Head of caudate nucleus (tissue), 42 donors: ENCODE measurements at places on chromosomes 12 and 14.

DNA sequence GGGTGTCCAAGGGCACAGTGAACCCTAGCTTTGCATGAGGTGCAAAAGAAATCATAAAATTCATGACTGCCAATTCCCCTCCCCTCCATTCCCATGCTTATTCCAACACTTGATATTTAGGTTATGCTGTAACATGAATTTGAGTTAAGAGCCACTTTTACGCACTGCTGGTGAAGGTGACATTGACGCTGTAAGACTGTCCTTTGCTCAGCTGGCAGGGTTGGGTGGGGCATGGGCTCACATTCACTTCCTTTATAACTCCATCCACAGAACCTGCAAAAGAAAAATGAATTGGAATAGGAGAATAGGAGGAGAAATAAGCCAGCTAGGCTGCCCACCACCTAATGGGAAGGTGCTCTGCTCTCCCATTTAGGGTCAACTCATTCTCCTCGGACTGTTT is 6.9 kb downstream of the NPC2 start:
- no peak for DNase-seq

DNA sequence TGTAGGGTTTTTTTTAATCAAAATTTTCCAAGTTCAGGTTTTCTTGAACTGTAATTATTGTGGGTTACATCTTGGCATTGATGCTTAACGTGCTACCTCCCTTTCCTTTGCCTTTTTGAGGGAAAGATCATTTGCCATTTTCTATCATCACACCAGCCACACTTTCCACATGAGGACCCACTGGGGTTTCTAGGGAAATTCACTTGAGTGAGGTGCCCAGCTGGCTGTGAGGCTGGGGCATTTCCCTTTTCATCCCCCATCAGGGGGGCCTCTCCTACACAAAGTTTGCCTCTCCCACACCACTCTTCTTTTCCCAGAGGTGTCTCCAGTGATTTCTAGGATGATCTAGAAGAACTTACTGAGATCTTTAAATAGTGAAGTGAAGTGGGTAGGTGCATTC is 335.7 kb downstream of the BMP4 start:
- no peak for DNase-seq

DNA sequence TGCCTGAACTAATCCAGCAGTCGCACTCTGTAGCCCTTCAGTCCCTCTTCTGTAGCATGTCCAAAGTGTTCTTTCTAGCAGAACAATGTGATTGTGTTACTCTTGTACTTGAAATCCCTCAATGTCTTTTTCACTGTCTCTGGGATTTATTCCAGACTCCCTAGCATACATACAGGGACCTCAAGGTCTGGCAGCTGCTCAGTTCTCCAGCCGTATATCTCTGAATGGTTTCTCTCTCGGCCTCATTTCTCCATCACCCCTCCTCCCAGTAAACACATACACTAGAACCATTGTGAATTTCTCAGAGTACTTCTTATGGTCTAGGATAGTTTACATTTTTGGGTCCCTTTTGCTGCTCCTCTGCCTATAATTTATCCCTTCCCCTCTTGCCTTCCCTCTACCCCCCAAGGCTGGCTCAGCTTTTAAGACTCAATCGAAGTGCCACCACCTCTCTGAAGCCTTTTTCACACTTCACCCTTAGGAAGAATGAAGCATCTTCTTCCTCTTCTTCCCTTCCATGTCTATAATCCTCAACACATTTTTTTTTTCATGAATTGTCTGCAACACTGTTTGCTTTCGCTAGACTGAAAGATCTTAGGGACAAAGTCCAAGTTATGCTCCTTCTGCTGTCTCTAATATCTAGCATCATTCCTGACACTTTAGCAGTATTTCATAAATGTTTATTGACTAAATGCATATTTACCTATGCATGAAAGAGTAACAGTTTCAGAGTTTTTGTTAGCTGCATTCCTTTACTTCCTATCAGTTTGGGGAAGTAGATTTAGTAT is 446.1 kb downstream of the ZFP36L1 start:
- DNase-seq = no peak

DNA sequence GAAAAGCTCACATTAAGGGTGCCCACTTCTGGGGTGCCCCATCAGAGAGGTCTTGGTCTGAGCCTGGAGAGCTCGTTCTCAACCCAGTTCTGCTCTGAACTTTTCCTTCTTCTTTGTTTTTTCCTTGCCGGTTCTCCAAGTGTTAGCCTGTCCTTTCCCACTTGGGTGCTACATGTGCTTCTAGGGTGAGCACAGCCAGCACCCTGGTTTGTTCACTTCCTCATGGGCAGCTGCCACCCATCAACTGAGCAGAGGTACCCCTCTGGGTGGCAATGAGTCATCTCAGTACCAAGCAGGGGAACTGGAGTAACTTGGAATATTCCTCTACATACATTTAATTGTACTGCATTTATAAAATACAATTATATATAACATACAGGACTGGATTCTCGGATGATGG is 3.9 kb upstream of the SYNE3 start:
- DNase-seq = no peak

DNA sequence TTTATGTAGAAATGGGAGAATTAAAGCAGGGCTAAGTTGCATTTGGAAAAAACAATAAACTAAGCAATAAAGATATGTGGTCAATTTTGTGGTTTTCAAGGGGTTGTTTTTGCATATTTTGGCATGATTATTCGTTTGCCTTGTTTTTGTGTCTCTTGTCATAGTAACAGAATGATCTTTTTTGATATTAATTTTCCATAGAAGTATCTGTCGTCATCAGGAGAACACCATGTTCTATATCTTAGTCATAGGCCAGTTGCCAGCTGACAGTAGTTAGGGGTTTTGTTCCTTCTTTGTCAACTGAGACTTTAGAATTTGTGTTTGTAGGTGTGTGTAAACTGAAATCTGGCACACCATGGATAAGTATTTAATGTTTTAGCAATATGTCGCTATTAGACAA is 1354.8 kb downstream of the LRFN5 start:
- no peak for DNase-seq

- no peak for DNase-seq
Observed at GRCh38 chr12:59695379-59695778, 99.5 kb downstream of the SLC16A7 start.

DNA sequence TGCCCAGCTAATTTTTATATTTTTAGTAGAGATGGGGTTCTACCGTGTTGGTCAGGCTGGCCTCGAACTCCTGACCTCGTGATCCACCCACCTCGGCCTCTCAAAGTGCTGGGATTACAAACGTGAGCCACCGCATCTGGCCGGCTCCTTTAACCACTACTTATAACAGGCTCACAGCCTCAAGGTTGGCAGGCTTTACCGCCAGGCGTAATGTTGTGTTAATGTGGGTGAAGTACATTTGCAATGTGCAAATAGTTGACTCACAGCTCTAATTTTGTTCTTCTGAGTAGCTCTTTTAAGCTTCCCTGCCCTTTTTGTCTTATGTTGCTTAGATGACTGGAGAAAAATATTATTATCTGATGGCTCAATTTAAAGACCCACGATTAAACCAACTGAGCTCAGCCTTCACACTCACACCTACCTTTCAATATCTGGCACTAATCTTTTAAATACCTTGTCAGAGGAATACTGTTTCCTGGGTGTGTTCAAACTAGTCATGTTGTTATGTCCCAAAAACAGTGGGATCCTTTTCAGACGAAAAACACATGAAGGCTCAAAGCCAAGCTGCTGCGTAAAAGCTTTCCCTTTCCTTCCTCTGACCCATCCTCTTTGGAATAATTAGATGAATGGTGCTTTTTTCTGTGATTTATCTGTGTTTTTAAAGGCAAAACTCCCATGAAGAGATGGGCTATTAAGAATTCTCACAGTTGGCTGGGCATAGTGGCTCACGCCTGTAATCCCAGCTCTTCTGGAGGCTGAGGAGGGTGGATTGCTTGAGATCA is 57.2 kb upstream of the USP44 start:
- DNase-seq = no peak

DNA sequence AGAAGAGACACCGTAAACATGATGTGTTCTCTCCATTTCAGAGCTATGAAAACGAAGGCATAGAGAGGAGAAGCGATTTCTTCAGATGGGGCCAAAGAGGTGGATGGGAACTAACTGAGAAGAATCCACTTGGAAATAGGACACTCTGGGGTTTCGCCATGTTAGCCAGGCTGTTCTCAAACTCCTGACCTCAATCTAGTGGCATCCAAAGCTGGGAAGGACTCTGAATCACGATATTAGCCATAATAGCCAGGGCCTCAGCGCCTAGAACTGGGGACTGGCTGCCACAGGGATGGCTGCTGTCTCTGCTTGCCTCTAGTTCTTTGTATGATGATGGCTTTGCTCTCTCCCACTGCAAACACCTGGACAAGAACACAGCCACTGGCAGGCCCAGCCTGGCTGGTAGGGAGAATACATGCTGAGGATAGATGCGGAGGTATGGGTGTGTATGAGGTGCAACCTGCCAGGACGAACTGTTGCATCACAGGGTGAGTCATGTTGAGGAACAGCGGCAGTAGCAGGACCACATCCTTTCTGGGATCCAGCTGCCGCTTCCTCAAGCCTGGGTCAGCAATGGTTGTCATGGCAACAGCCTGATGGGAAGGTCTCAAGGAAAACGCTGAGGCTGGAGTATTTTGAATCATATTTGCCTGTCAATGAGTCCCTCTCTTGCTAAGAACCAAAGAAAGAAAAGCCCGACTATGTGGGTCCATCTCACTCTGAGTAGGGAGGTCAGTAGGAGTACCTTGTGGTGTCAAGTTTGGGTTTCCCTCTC is 31.1 kb downstream of the CCDC177 start:
- DNase-seq = peak; percentile 4

GRCh38 chr12:90497923-90498545 is 456.9 kb downstream of the CCER1 start:
- DNase-seq = no peak

- DNase-seq = no peak
Observed at GRCh38 chr14:100146531-100147091, 12.8 kb downstream of the DEGS2 start.

- DNase-seq = peak; percentile 81
Observed at GRCh38 chr12:3200032-3200617, 122.9 kb downstream of the TSPAN9 start.

GRCh38 chr14:95155045-95155444 is 2.3 kb downstream of the DICER1 start:
- no peak for DNase-seq

- DNase-seq = no peak
Observed at GRCh38 chr12:1881936-1882335, 36.5 kb downstream of the CACNA2D4 start.

DNA sequence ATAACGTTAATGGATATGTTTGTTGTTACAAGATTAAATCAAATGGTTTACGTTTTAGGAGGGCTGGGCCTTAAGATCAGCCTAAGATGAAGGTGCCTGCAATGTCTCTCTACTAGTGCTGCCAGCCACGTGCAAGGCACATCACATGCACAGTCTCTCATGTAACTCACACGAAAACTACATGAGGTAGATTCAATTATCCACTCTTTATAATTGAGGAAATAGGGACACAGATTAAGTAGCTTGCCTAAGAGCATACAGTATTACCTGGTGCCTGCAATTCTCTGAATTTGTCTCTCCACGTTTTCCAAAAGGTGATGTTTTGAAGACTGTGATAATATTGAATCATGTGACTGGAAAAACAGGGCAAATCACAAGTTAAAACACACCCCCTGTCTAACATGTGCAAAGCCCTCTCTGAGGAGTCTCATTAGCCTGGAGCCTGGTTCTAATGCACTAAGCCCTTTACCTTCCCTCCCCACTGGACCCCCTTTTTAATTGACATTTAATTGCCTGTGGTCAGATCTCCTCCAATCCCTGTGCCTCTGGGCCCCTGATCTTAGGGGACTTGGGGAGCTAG is 14.6 kb upstream of the ATP2A2 start:
- no peak for DNase-seq

DNA sequence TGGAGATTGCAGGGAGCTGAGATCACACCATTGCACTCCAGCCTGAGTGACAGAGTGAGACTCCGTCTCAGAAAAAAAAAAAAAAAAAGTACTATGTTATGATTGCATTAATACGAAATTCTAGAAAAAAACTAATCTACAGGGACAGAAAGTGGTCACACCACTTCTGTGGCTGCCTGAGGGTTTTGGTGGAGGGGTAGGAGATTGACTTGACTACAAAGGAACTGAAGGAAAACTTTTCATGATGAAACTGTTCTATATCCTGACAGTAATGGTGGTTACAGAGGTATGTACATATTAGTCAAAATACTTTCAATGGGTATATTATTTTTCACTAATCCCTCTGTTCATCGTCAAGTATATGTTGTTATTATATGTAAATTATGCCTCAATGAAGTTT is 42.1 kb downstream of the FOXN3 start:
- no peak for DNase-seq

- no peak for DNase-seq
Observed at GRCh38 chr12:54351341-54351740, 12.9 kb downstream of the GPR84 start.

GRCh38 chr12:118330421-118331018 is 42.2 kb downstream of the TAOK3 start:
- DNase-seq = no peak

GRCh38 chr12:8636581-8636980 is 23.9 kb upstream of the AICDA start:
- DNase-seq = no peak

GRCh38 chr12:110124269-110124995 is at the start of gene IFT81:
Gene IFT81 (plus strand): TSS chr12:110124357. CDS start chr12:110127381, 3,024 bp downstream.
- peak; percentile 93 for DNase-seq

DNA sequence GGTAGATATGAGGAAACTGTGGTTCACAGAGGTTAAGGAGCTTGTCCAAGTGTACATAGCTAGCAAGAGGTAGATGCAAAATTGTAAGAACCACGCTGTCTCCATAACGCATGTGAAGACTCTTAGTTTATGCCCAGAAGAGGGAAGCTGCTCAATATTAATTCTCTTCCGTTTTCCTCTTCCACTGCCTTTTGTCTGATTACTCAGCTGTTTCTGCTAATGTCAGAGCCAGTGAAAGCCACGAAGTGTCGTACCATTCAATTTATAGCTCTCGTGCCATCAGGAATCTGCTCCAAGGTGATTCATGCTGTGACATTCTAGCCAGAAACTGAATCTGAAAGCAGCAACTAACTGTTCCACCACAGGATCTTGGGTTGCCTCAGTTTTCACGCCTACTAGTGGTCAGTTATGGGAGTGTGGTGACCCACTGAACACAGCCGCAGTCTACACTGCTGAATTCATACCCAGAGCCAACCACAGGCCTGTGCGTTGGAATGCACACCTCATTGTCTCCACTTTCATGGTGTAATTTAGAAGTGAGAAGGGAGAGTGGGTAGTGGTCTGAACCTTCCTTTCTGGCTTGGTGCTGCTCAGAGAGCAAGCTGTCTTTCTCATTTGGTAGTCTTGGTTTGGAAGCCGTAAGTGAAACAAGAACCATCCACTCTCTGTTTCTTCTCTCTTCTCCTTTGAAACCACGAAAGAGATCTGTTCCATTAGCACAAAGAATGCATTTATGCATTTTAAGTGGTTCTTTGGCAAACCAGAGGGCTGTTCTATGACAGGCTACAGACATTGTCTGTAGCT is 74.2 kb upstream of the NAP1L1 start:
- no peak for DNase-seq

DNA sequence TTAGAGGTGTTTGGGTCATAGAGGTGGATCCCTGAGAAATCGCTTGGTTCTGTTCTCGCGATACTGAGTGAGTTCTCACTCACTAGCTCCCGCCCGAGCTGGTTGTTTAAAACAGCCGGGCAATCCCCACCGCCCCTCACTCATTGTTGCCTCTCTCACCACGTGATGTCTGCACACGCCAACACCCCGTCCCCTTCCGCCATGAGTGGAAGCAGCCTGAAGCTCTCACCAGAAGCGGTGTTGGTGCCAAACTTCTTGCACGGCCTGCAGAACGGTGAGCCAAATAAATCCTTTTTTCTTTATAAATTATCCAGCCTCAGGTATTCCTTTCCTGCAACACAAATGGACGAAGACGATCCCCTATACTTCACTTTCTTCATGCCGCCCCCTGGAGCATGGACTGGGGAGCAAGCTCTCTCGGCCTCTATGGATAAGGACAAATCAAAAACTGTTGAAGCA is 45.4 kb upstream of the CCND2 start:
- DNase-seq = no peak
